ENCODE measurements at places on chromosomes 3 and 15.

GRCh38 chr15:70479785-70480184 is 283.6 kb downstream of the UACA start:
- no peak for DNase-seq

DNA sequence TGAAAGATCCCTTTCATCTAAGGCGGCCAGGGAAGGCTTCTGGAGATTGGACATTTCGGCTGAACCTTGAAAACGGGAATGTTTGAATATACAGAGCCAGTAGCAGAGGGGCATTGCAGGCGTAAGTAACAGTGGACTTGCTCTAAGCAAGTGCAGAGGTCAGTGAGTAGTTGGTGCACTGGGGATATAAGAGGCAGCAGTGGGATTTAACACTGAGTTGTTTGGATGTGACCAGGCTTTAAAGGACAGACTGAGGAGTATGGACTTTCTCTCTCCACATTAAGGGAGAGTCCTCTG is 1.3 kb downstream of the ARNT2 start:
- no peak for DNase-seq

DNA sequence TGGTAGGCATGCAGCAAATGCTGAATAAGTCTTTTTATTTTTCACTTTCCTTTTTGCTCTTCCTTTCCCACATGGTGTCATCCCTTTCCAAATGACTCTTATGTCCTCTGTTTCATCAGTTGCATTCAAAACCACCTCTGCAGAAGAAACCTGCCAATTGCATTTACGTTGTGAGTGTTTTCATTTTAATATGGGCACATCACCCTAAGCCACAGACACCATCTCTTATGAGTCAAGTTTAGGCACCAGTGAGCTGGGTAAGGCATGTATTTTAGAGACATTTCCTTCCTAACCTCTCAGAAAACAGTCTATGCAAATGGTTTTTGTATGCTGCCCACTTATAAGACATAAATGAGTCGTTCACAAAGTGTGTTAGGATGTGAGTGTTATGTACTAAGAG is 223.3 kb upstream of the ADAMTS9 start:
- no peak for DNase-seq

GRCh38 chr3:171251835-171252234 is 208.4 kb downstream of the TNIK start:
- DNase-seq = no peak

GRCh38 chr3:132432639-132433038 is 15.3 kb downstream of the DNAJC13 start:
- DNase-seq = no peak

- DNase-seq = no peak
Measured at GRCh38 chr3:16995601-16996000, 110.8 kb downstream of the PLCL2 start.

GRCh38 chr15:64691896-64692565 is 83.4 kb downstream of the RBPMS2 start:
- DNase-seq = no peak

DNA sequence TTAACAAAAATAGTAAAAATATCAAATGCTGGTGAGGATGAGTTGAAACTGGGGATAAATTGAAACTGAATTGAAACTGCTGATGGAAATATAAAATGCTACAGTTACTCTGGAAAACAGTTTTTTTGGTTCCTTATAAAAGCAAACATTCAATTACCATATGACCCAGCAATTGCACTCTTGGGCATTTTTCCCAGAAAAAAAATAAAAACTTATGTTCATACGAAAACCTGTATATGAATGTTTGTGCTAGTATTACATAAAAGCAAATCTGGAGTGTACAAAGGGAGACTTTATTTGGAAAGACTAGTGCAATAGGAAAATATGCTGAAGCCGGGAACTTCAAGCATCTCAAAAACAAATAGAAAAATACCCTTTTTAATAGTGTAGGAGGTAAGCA is 857.9 kb upstream of the CADM2 start:
- DNase-seq = no peak
